ENCODE measurements at places on chromosomes 2 and 18.
A peak's percentile ranks its signal among the peaks of the same experiment; 100 is the strongest.

- DNase-seq = no peak
These were observed 305.1 kb upstream of the MGAT5 start for GRCh38 chr2:133948610-133949290.

DNA sequence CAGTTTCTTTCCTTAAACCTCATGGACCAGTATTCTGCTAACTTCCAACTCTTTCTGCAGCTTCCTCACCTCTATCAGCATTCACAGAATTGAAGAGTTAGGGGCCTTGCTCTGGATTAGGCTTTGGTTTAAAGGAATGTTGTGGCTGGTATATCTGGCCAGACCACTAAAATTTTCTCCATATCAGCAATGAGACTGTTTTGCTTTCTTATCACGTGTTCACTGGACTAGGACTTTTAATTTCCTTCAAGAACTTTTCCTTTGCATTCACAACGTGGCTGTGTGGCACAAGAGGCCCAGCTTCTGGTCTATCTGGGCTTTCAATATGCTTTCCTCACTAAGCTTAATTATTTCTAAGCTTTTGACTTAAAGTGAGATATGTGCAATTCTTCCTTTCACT is 33.4 kb downstream of the SP3 start:
- no peak for DNase-seq

- DNase-seq = no peak
These were observed 141.9 kb downstream of the LYPD6B start for GRCh38 chr2:149180226-149180875.

GRCh38 chr2:153195342-153195741 is 283.2 kb downstream of the RPRM start:
- DNase-seq = no peak

DNA sequence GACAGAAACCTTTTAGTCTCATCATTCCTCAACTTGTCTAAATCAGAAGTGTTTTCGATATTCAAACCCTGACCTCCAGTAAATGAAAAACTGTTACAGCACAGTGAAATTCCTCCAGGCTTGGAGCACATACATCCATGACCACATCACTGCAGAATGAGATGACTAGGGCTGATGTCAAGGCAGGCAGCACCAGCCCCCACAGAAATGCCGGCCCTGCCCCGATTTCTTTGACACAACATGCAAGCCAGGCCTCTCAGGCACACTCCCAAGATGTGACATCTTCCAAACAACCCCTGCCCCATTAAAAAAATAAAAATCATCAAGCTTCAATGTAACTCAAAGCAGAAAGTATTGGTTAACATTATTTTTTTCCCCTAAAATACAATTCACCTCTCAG is 103.3 kb downstream of the CTAGE1 start:
- no peak for DNase-seq

DNA sequence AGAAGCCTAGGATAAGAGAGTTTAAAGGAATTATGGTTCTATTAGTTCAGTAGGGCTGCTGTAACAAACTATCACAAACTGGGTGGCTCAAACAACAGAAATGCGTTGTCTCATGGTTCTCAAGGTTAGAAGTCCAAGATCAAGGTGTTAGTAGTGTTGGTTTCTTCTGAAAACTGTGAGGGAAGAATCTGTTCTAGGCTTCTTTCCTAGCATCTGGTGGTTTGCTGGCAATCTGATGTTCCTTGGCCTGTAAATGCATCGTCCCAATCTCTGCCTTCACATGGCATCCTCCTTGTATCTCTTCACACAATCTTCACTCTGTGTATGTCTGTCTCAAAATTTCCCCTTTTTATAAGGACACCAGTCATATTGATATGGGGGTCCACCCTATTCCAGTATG is 76.3 kb downstream of the MDH1 start:
- no peak for DNase-seq

DNA sequence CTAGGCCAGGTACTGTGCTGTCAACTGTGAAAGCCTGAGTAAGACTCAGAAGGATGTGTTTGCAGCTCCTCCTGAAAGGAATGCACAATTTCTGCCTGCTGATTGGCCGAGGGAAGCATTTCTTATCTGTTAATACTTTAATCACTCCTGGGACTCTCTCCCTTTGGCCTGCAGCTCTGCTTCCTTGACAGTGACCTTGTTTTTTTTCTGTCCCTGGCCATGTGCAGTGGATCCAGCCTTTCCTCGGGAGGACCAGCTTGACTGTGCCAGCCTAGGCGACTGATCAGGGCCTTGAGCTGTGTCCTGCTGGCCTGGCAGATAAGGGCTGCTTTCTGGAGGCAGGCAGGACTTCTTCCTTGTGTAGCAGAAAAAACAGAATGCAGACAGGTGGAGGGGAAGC is 10.0 kb downstream of the RNF144A start:
- DNase-seq = peak; percentile 39

GRCh38 chr18:12091538-12092141 is 2.0 kb upstream of the ANKRD62 start:
- DNase-seq = no peak

- no peak for DNase-seq
These were observed 29.4 kb downstream of the TMEM18 start for GRCh38 chr2:647691-648231.

GRCh38 chr18:9047715-9048114 is 54.8 kb upstream of the NDUFV2 start:
- DNase-seq = no peak

GRCh38 chr18:53441761-53442414 is 782.6 kb downstream of the MBD2 start:
- no peak for DNase-seq

- DNase-seq = no peak
These were observed 12.0 kb downstream of the EXOC6B start for GRCh38 chr2:72813841-72814240.

DNA sequence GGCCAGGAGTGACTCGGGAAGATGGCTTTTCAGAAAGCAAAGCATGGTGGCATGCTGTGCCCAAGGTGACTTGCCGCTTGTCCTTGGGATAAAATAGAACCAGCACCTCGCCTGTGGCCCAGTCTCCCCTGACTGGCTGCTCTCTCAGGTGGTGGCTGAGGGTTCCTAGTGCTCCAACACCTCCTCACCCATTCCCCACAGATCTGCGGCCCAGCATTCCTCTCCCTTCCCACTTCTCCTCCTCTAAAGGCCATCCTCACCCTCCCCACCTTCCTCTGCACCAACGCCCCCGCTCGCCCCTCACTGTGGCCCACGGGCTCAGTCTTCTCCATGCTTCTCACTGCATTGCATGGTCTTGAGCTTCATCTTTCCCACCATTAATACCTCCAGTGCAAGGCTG is 132.4 kb downstream of the PXDN start:
- DNase-seq = no peak

DNA sequence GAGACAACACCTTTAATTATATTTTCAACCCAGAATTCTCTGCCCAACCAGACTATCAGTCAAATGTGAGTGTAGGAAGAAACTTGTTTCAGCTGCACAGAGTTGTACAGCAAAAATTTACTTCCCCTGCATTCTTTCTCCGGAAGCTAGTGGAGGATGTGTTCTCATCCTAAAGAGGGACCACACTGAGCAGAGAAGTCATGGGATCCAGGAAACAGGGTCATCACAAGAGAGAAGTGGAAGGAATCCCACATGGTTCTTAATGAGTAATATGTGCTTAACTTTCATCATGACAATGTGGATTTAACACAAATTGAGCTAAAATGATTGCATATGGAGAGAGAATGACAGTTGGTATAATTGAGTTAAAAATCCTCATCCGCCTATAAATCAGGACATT is 78.2 kb downstream of the INPP4A start:
- no peak for DNase-seq

GRCh38 chr18:9066358-9066757 is 36.1 kb upstream of the NDUFV2 start:
- no peak for DNase-seq

DNA sequence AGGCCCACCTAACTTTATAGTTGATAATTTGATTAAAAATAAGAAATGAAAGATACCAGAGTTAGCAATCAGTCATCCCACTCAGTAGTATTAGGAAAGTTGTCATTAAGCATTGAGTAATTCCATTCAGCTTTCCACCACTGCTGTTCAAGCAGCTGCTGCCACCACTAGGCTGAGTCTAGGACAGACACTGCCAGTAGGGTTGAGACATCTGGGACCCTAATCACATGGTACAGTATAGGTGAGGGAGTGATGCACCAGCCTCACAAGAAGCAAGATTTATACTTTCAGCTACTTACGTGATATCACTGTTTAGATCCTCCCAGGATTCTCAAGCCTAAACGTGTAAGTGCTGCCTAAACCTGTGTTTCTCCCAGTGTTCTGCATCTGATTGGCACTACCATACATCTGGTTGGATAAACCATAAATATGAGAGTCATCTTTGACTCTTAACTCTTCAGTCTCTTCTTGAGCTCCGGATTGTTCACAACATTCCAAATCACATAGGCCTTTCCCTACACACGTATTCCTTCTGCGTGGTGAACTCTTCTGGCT is 3.2 kb downstream of the UBXN4 start:
- peak; percentile 22 for DNase-seq

DNA sequence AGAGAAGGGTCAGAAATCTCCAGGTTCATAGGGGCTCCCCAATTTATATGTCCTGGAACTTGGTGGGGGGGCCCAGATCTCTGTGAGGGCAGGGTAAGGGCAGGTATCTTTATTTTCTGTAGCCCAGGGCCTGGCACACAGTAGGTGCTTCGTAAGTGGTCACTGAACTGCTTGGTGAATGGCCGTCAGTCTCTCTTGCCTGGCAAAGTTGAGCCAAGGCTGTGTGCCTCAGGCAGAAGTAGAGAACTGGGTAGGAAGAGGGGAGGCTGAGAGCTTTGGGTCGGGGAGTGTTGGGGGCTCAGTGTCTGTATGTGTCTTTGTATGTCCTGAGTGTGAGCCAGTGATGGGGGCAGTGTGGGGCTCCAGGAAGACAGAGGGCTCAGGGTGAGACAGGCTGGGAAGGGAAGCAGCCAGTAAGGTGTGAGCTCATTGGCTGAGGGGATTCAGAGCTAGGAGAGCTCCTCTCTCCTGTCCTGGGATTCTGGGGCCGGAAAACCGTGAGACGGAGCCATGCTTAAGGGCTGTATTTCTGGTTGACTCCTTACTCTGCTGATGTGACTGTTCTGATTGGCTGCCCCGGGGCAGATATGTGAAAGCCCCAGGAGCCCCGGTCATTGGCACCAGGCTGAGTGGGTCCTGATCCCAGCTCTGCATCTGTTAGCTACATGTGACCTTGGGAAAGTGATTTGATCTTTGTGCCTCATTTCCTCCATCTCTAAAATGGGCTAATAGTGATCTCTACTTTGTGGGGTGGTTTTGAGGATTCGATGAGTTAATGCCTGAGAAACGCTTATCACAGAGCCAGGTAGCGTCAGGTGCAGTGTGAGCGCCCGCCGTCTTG is 30.3 kb downstream of the STEAP3 start:
- no peak for DNase-seq

GRCh38 chr2:195898505-195899191 is 170.0 kb downstream of the DNAH7 start:
- DNase-seq = no peak
